Retina (tissue), 1 donor: ENCODE measurements at places on chromosomes 16 and 17.

GRCh38 chr16:87856791-87857228 lies 12.5 kb downstream of the SLC7A5 start:
- no peak for DNase-seq

- DNase-seq: no peak
Observed at GRCh38 chr16:57634171-57634570, 5.7 kb downstream of the ADGRG1 start.

DNA sequence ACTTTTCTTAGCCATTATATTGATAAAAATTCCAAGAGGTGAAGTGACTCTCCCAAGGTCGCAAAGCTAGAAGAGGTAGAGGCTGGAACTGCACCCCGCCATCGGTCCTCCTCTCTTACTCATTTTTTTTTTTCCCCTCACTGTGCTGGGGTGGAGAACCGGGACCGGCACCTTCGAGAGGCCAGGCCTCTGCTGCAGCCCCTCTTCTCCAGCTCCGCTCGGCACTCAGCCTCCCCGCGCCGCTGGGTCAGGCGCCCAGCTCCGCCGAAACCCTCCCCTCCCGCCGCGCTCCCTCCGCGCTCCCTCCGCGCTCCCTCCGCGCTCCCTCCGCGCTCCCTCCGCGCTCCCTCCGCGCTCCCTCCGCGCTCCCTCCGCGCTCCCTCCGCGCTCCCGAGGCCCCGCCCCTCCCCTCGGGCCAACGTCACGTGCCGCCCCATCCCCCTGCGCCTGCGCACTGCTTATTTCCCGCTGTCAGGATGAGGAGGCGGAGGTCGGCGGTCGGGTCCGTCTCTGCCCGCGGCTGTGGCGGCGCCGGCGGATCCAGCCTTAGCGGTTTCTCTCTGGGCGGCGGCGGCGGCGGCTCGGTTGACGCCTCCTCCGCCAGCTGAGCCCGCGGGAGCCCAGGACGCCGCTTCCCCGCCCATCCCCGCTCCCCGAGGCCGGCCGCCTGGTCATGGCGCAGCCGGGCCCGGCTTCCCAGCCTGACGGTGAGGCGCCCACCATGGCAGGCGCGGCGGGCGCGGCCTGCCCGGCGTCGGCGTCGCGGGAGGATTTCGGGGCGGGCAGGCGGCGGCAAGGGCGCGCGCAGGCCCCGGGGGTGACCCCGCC lies at the start of gene RABEP1:
TSS of gene RABEP1 (plus strand) at position 471 of the 828 bp plus-strand sequence. CDS start at position 674, 203 bp downstream.
- peak; percentile 87 for DNase-seq

DNA sequence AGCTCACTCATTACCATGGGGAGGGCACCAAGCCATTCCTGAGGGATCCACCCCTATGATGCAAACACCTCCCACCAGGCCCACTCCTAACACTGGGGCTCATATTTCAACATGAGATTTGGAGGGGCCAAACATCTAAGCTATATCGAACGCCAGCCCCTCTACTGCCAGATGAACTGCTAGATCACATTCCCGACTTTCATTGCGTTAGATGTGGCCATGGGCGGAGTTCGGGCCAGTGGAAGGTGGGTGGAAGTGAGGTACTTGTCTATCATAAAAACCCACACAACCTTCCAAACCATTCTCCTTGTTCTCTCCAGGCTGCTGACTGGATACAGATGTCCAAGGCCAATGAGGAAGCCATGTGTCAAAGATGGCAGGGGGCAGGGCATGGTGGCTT lies 27.0 kb upstream of the ANKRD40CL start:
- no peak for DNase-seq

GRCh38 chr17:78088529-78088928 lies 40.0 kb downstream of the TMC6 start:
- DNase-seq: no peak

GRCh38 chr17:65509032-65509431 lies 52.4 kb downstream of the AXIN2 start:
- DNase-seq: no peak

DNA sequence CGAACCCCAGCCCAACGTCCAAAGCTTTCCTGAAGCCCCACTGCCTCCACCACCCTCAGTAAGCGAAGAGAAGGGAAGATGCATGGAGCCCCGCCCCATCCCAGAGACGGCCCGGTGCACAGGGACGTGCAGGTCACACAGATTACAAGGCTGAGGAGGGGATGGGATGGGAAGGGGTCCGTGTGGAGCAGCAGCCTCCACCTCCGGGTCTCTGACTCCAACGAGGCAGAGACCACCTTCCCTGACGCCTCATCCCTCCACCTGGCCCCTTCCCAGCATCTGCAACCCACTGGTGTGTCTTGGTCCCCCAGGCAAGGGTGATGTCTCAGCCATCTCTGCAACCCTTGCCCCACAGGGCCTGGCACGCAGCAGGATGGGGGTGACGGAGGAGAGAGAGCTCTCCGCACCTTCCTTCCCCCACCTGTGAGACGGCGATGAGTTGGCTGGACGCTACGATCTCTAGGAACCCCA lies 58.5 kb downstream of the TBC1D16 start:
- no peak for DNase-seq

DNA sequence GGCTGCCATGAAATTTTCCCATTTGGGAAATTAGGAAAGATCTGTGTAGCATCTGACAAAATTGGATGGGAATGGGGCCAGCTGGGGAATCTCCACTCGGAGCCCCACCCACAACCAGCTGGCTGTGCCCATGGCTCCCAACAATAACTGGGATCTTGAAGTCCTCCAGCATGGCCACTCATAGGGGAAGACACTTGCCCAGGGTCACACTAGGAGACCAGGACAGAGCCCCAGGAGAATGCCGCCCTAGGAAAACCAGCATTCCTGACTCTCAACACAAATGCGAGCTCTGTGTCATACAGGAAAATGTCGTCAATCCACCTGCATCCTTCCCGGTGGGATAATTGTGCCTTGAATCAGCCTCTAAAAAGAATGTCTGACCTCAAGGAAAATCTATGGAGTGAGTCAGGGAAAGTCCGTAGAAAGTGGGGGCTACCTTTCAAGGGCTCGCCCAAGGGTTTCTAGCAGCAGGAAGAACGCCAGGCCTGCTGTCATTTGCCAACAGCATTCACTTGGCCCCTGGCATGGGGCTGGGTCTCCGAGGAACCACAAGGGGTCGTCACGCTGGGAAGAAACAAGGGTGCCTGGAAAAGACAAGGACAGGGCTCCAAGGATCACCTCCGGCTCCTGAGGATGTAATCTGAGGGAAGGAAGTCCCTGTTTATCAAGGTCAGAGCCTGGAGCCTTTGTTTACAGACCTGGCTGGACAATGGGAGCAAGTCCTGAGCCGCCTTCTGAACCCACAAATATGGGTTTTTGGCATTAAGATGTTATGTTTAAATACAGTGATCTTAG lies 15.9 kb downstream of the CDH5 start:
- DNase-seq: no peak

DNA sequence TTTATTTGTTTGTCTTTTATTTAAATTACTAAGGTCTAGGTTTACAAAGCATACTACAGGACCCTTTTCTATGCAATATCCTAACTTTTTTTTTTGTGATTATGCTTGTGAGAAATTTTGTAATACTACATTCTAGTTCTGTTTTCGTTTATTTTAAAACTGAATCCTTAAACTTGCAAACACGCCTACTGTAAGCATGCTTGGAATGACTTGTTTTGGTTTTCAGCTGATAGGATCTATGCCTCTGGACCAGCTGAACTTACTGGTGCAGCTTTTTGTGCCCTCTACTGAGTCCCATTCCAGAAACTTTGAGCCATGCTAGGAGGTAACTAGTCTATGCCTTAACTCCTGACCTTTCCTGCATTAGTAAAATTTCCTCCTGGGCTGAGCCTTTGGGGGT lies 6.0 kb downstream of the PDP2 start:
- no peak for DNase-seq

DNA sequence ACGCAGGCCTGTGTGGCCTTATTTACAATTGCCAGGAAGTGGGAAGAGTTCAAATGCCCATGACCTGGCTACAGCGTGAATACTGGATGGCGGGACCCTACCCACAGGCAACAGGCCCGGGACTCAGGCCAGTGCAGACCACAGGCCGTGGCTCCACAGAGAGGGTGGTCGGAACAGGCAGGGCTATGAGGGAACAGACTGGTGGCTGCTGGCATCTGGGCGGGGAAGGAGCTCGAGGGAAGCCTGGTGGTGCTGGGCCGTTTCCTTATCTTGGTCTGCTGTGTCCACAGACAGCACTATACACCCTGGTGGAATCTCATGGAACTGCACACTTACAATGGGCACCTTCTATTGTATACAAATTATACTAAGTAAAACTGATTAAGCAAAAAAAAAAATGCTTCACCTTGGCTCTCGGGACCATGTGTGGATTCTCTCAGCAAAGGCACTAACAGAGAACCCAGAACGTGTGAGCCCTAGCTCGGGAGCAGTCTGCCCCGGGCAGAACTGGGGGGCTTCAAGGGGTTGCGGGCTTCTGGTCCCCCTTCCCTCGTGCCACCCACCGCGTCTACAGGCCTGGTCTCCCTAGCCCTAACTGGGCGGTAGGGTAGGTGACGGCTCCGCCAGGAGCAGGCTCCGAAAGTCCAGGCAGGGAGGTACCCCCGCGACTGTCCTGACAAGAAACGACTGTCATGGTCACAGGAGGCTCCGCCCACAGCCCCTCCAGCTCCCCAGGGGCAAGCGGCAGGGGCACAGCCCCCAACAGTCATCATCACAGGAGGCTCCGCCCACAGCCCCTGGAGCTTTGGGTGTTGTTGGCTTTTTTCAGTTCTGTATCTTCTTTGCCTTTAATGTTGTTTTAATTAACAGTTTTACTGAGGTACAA lies 21.8 kb downstream of the CEP131 start:
- peak; percentile 42 for DNase-seq

DNA sequence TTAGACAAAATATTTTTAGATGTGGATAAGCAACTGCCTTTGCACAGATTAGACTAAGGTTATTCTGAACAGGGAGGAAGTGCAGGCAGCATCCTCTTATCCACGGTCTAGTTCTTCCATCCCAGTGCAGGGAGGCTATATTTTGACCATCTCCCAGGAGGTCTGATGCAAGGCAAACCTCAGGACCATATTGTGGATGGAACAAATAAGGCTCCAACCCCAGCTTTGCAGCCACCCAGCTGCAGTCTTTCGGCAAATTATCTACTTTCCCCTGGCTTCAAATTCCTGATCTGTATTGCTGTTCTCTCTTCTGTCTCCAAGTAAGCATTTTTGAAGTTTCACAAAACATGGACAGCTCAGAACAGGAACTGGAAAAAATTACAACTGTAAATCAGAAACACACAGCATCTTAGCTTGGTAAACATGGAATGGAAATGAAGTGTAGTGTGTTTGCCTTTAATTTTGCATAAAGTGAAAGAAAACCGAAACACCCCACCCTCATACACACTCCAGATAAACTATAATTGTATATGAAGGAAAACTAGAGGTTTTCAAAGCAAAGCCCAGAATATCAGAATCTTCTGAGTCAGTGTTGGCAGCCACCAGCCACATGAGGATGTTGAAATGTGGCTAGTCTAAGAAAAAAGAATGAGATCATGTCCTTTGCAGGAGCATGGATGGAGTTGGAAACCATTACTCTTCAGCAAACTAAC lies 33.5 kb upstream of the MON1B start:
- no peak for DNase-seq

DNA sequence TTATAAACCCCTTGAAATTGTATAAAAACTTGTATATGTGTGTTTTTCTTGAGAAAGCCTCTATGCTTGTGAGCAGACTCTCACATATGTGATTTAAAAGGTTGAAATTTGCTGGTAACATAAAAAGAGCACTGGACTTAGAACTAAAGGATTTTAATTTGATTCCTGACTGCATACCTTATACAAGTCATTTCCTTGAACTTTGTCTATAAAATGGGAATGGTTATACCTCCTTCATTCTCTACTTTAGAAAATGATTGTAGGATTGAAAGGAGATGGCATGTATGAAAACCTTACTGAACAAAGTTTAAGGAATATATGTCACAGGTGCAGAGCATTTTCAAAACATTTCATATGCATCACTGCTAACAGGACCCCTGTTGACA lies 10.4 kb upstream of the ARL2BP start:
- DNase-seq: no peak

- DNase-seq: no peak
Observed at GRCh38 chr17:63772801-63773271, 561 bp downstream of the CCDC47 start.

- DNase-seq: no peak
Observed at GRCh38 chr17:82373731-82374625, 2.4 kb downstream of the UTS2R start.

DNA sequence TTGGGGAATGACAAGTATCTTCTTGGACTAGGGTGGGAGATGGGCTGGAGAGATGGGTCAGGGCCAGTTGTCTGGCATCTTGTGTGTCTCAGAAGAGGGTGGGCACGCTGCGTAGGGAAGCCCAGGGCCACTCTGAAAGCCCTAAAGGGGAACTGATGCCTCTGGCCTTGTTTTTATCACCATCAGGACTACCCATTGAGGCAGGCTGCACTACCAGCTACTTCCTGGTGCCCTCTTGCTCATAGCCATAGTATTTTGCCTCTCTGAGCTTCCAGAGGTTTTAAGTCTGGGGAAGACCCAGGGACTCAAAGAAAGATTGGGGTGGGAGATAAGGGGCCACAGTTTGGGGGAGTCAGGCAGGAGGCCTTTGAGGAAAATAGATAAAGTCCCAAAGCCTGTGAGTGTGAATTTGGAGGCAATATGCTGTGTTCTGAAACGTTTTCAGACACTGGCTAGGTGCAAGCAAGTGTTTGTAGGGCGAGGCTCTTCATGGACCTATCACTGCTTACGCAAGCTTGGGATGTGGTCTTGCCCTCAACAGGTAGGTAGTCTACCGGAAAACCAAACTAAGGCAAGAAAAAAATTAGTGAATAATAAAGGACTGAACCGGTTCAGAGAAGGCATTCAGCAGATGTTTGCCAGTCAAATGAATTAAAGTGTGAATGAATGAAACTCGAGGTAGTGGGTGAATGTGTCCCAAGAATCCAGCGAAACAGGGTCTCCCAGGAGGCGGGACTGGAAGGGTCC lies 688 bp upstream of the ITGB3 start:
- DNase-seq: no peak

- no peak for DNase-seq
Observed at GRCh38 chr16:71260995-71261394, 28.2 kb downstream of the CMTR2 start.

GRCh38 chr17:60332574-60332973 lies 59.4 kb downstream of the USP32 start:
- DNase-seq: no peak

DNA sequence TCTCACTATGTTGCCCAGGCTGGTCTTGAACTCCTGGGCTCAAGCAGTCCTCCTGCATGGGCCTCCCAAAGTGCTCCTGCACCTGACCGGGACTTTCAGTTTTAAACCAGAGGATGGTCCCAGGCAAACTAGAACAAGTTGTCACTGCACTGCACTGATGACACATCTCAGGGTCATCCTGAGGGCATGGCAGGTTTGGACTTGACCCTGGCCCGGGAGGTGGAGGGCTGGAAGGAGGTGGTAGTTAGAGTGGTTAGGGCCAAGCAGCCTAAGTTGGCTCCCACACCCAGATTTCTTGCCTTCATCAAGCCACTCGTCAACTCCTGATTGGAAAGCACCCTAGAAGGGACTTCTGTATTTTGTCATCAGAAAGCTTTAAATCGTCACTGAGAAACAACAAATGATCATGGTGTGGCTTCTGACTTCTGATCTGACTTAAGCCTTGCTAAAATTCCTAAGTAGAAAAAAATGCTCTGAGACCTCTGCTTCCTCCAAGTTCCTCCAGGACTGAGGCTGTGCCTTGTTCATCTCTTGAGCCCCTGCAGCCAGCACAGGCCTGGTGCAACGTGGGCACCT lies 43.5 kb downstream of the EMP2 start:
- DNase-seq: no peak

- no peak for DNase-seq
Observed at GRCh38 chr16:24776501-24777220, 47.2 kb downstream of the TNRC6A start.

GRCh38 chr17:76089680-76090516 lies 10.9 kb downstream of the ZACN start:
- no peak for DNase-seq
